HT1080 (cell line): ENCODE measurements at places on chromosomes 3 and 15. TPM values are rescaled to one million over a fixed set of nuclear protein-coding genes. Genes with fewer than 3 reads are reported as not detected.

- DNase-seq = peak; percentile 95
These were observed 39.9 kb upstream of the MB21D2 start for GRCh38 chr3:192957441-192958021.

DNA sequence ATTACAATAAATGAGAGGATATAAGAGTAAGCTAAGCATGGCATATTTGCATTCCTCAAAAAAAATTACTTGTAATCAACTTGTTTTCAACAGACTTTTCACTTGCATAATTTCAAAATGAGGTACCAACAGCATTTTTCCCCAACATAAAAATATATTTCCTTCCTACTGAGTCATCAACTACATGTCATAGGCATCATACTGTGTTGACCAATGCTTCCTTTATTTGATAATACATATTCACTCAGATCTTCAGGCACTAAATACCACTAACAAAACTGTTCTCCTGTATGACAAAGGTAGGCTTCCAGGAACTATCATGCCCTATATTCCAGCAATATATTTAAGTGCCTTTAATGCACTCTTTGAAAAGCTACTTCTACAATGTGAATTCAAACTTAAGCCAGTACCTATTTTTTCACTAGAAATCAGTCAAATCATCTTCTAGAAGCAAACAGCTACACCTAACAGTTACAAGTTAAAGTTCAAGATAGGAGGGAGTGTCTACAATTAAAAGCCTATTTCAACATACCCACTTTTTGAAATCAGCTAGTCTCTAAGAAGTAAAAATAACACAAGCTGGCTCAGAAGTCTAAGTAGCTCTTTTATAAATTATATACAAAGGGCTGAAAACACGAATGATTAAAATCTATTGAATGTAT lies 11.3 kb downstream of the ADAM10 start:
- DNase-seq = peak; percentile 38

DNA sequence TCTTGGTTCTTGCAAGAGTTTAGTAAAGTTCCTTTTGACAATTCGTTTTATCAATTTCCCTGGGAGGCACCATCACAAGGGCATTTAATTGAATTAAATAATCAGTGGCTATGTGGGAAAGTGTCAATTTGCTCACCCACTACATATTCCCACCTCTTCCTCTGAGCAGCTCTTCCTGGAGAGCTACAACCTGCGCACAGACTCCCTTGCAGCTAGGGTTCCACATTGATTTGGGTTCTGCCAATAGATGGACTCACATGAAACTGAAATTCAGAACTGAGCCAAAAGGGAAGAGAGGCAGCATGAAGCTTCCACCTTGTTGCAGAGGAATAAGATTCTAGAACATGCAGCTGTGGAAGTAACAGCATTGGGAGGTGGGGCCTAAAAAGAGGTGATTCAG lies 94.8 kb downstream of the TLE3 start:
- no peak for DNase-seq

DNA sequence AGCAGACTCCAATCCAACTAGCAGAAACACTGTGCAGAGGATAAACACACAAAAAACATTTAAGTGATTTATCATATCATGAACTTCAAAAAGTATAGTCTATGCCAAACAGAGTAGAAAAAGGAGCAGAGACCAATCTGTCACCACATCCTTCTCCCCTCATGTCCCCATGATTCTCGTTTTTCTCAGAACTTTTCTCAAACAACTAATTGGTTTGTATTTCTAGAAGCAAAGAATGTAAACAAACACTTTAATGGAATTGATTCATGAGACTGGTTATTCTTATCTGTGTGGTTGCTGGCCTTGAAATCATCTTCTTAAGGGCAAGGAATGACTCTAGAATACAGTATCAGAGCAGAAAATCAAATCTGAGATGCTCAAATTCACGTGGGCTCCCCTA lies 294.2 kb upstream of the THBS1 start:
- no peak for DNase-seq

The LYZL4 gene
- total RNA-seq = not detected in 2 replicates
